HL-60 (cell line): ENCODE measurements at places on chromosomes 2 and 18.
A peak's percentile ranks its signal among the peaks of the same experiment; 100 is the strongest.

- no peak for DNase-seq
Observed at GRCh38 chr2:232908695-232909094, 38.6 kb downstream of the SNORC start.

DNA sequence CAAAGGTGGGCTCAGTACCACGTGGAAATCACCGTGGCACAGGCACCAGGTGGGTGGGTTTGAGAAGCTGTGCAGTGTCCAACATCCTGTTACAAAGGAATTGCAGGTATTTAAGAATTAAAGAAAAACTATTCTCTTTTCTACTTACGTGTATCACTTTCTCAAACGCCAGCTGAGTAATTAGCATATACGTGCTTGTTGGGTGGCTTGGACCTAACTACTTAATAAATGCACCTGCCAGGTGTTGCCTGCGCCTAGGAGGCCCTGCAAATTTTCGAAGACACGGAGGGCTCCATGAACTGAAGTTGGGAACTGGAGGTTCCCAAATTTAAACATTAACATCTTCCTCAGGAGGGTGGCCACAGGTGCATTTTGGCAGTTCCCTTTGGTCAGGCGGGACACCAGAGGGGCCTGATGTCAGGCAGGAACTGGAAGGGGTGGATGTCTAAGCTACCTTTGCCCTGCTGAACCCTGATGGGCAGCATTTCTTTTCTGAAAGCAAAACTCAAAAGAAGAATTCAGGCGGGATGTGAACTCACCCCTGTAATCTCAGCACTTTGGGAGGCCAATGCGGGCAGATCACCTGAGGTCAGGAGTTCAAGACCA is 84.8 kb downstream of the HS6ST1 start:
- no peak for DNase-seq

GRCh38 chr2:14516844-14517243 is 115.7 kb upstream of the LRATD1 start:
- DNase-seq: no peak

GRCh38 chr18:35172009-35172408 is 68.8 kb upstream of the ZNF397 start:
- no peak for DNase-seq

DNA sequence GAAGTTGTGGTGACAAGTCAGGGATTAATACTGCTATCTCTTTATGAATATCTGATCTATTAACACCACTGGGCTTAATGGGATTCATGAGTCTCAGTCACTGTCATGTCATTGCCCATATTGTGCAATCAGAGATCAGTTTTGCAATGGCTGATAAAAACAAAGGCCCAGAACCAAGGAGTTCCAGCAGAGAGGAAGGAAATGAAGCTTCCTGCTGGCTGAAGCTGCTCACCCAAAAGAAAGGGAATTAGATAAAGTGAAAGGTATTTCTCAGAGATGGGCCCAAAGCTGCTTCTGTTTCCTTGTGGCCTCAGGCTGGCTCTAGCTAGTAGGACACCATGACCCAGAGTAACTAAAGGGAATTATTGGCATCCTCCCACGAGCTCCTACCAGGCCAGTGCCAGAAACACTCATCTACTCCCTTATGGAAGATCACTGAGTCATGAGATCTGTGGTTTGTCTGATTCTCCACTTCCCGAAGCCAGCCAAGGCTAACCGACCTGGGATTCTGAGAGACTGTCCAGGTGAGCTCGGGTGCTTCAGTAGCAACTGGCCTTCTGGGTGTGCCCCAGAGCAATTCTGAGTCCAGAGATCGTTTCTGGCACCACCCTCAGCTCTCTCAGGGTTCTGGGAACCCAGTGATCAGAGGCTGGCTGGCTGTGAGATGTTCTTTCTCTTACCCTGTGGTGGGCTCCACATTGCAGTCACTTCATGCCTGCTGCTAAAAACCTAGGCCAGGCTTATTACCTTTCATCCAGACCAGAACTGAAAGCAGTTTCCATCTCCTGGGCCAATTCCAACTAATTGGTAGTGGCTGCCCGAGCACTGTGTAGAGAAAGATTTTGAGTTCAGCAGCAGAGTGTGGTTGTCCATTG is 129.5 kb upstream of the PELI1 start:
- peak; percentile 71 for DNase-seq

- DNase-seq: no peak
Observed at GRCh38 chr2:96116424-96116878, at the start of gene ADRA2B. Gene ADRA2B (minus strand): TSS chr2:96116571. CDS start chr2:96116149, 422 bp downstream.

DNA sequence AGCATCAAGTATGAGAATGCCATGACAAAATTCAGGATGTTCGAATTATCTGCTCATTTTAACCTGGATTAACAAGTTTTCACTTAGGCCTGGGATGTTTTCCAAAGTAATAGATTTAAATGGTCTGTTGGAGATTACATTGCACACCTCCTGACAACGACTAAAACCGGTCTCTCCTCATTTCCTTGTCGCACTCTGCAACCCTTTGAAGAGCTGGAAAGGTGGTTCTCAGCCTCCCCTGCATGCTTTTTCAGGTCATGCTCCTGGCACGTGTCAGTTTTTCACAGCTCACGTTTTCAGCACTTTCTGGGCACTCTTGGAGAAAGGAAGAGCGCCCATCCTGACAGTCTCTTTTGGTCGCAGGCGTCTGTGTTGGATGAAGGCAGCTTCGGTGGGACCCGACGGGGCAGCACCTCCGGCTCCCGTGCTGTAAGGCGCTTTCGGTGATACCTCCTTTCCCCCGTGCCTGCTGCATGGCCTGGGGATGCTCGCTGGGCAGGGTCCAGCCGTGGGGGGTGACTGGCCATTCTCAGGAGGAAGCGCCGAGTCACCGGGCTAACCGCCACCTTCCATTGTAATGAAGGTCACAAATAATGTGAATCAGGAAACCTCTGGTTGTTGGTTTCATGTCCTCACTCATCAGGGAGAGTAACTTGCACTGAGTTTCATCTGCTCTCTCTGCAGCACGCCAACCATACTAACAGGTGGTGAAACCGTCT is 63.5 kb upstream of the RBM44 start:
- no peak for DNase-seq

- no peak for DNase-seq
Observed at GRCh38 chr2:3533836-3534235, 14.5 kb upstream of the ADI1 start.

DNA sequence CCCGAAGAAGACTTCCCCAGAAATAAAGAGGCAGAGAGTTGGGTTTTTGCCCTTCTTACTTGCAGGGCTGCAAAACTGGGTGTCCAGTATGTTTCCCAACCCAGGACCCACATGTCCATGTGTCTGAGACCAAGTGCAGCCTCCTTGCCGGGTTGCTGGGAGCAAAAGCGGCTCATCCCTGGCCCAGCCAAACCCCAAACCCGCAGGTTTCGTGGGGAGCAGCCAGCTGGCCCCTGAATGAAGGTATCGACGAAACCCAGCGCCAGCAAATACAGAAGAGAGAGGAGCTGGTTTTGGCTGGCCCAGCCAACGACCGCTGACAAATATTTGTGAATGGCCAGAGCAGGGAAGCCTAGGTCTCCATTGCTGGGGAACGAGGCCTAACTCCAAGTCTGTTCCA is 197.1 kb downstream of the SMAD7 start:
- no peak for DNase-seq

- DNase-seq: no peak
Observed at GRCh38 chr18:40851014-40851429, 1104.0 kb upstream of the PIK3C3 start.

- no peak for DNase-seq
Observed at GRCh38 chr2:17813742-17814473, 2.4 kb upstream of the MSGN1 start.

DNA sequence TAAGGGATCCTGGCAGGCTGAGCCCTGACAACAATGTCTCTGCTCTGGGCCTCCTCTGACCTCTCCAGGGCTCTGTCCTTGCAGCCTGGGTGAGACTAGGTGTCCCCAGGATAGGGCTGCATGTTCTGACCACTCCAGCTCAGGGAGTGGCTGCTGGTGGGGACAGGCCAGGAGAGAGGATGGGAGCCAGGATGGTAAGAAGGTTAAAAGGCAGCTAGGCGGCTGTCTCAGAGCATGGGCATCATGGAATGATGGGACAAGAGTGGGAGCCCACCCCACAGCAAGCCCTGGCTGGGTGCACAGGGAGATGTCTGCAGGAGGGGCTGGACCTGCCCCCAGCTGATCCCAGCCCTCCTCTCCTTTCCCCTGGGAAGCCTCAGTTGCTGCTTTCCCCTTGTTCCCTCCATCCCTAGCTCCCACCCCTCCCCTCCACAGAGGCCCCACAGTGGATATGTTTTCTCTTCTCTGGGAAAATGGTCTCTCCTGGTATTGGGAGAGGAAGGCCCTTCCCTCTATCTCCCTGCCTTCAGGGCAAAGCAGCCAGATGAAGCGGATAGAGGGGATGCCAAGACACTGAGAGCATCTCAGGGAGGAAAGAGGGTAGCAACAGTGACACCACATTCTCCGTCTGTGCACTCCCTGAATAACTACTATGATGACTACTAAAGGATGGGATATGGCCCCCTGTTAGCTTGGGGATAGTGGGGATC is 334.3 kb downstream of the DYSF start:
- DNase-seq: no peak

- DNase-seq: no peak
Observed at GRCh38 chr2:62738981-62739936, 33.7 kb downstream of the EHBP1 start.

GRCh38 chr18:78922856-78923255 is 56.8 kb upstream of the SALL3 start:
- no peak for DNase-seq

GRCh38 chr2:6564326-6564725 is 301.4 kb downstream of the CMPK2 start:
- DNase-seq: no peak

DNA sequence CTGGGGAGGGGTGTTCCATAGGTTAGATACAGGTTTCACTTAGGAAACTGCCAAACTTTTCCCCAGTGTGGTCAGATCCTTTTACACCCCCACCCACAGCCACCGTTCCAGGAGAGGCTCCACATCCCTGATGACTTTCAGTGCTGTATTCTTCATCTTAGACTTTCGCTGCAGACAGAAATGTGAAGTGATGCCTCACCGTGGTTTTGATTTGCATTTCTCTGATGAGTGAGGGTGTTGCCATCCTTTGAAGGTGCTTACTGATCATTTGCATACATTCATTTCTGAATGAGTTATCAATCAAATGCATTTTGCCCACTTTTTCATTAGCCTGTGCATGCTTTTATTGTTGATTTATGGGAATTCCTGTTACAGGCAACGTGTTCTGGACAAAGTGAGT is 14.9 kb downstream of the COPS9 start:
- DNase-seq: no peak

- no peak for DNase-seq
Observed at GRCh38 chr2:166181813-166182154, 54.0 kb upstream of the SCN1A start.

GRCh38 chr2:191748528-191749180 is 70.7 kb downstream of the NABP1 start:
- no peak for DNase-seq

GRCh38 chr2:46970334-46971288 is 55.0 kb upstream of the MCFD2 start:
- peak; percentile 92 for DNase-seq

- no peak for DNase-seq
Observed at GRCh38 chr18:46866523-46866922, 50.8 kb downstream of the PIAS2 start.
